ENCODE measurements at places on chromosomes 7 and 10.

DNA sequence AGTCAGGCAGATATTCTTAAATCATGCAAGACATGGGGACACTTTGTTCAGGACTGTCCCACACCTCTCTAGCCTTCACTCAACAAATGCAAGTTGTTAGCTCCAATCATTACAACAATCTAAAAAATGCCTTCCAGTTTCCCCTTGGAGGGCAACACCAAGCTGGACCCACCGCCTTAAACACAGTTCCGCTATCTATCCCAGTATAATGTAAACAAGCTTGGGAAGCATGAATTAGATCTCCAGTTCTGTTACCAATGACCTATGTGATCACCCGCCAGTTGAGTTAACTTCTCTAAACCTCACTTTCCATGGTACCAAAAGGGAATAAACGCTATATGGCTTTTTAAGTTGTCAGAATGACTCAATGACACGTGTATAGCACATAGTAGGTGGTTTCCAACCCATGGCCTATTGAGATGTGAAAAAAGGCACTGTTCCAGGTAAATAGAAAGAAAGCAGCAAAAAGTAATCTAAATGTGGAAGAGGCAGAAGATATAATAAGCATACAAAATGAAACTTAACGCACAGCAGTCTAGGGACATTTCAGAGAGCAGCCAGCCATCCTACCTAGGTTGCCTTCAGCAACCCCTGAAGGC is 2.4 kb upstream of the REEP3 start:
- DNase-seq = no peak

GRCh38 chr7:129903935-129904334 is 48.8 kb downstream of the UBE2H start:
- DNase-seq = no peak

DNA sequence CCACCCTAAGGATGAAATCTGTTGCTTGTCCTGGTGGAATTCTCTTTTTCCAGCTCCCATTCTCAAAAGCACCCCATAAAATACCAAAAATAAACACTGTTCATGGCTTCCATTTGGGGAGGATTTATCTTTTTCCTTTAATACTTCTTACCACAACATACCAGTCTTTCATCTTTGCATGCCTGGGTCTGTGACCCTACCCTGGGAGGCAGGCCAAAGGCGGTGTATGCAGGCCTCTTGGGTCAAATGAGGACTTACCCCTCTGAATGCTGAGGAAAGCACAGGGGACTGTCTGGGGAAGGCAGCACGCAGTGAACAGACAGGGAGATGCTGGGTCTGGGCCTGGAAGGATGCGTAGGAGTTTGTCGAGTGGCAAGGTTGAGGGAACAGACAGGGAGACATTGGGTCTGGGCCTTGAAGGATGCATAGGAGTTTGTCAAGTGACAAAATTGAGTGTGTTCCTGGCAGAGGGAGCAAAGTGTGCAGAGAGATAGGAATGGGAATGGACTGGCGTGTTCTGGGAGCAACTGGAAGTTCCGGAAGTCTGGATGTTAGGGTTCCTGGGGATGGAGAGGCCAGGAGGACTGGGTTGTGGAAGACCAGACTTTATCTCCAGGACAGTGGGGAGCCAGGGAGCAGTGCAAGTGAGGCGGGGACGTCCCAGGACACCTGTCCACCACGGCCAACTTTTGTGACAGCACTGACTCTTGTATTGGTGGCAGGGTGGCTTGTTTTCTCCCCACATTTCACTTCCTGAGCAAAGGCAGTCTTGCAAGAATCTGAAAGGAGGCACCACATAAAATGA is 40.8 kb downstream of the MYL10 start:
- DNase-seq = no peak

GRCh38 chr7:120955577-120956149 is 5.1 kb downstream of the ING3 start:
- no peak for DNase-seq

GRCh38 chr10:61882621-61883370 is 18.7 kb upstream of the ARID5B start:
- no peak for DNase-seq

DNA sequence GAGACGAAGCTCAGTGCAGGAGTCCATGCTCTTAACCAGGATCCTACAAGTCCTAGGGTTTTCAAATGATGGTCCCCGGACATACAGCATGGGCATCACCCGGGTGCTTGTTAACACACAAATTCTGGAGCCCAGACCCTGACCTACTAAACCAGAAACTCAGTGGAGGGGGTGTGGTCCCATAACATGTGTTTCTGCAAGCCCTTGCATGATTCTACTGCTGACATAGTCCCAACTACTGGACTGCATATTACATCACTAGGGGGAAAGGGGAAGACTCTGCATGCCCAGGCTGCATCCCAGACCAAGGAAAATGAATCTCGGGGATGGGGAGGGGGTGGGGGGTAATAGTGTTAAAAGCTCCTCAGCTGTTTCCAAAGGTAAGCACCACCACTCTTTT is 40.3 kb downstream of the GRB10 start:
- DNase-seq = no peak

- DNase-seq = peak; percentile 71
Measured at GRCh38 chr10:132396494-132397035, 435 bp upstream of the PWWP2B start.

GRCh38 chr10:19014498-19014897 is 34.1 kb upstream of the MALRD1 start:
- DNase-seq = no peak

GRCh38 chr10:100805543-100806355 is 60.4 kb downstream of the PAX2 start:
- no peak for DNase-seq

DNA sequence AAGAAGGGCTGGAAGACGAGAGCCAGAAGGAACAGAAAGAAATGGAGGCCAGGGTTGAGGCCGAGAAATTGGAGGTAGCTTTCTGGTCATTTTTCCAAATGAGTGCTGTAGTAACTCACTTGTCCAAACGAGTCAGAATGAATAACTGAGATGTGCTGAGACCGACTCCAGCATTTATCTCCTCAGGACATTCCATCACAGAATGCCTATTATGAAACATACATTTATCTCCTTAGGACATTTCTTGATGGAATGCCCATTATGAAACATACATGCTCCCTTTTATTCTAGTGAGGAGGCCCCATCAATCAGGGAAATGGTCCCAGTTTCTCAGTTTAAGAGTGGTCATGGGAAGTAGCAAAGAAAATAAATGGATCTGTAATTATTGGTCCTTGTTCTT is 16.5 kb downstream of the AVL9 start:
- DNase-seq = no peak

DNA sequence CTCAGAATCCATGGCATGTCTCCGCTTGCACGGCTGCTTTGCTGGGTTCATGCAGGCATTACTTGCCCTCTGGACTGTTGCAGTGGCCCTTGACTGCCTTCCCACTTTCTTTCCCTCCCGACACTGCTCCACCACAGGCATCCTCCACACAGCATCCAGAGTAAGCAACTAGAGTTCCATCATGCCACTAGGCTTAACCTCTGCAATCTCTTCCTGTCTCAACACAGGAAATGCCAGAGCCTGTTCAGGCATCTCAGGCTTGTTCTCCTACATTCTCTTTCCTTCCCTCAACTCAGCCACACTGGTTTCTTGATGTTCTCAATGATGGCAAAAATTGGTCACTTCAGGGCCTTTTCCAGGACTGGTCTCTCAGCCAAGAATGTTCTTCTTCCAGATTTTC is 284.5 kb upstream of the KLF6 start:
- no peak for DNase-seq

DNA sequence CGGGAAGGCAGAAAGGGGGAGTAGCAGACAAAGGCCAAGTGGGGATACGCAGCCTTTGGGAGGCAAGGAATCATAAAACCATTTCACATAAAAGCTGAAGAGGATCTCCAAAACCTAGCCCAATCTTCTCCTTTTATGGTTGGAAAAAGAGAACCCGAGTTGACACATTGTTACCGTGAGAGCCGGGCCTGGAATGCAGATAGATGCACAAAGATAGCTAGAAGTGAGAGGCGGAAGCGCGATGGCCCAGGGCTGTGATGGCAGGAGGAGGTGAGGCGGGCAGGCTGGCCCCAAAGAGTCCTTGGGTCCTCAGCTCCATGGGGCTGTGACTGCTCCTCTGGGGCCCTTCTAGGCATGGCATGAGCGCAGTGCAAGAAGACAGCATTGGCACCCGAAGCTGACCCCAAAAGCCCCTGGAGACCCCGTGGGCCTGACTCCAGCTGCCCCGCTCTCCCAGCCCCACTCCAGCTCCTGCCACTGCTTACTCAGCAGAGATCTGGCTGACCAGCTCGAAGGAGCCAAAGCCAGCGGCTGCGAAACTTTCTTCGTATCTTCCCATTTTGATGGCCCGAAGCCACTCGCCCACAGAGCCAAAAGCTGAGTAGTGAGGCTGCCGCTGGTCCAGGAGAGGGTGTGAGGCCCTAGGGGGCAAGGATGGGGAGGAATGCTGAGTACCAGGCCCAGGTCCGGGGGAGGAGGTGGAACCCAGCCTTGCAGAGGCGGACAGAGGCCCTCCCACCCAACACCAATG is 22.5 kb downstream of the EPHB4 start:
- no peak for DNase-seq
